ENCODE measurements at places on chromosomes 4 and X.

DNA sequence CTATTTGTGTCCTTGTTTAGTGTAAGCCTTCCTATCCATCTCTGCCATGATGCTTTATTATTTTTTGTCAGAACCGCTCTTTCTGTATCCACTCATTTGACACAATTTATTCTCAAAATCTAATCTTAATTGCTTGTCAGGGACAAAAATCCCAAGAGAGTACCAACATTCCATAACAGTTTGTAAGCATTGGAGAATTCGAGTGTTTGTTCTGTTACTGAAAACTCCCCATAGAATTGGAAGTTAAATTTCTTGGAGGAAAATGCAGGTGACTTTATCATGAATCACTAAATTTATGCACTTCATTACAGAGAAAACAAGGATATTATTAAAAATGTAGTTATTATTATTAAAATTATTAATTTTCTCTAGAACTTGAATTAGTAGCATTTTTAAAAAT, 1986.1 kb downstream of the ARAP2 start:
- no peak for DNase-seq

DNA sequence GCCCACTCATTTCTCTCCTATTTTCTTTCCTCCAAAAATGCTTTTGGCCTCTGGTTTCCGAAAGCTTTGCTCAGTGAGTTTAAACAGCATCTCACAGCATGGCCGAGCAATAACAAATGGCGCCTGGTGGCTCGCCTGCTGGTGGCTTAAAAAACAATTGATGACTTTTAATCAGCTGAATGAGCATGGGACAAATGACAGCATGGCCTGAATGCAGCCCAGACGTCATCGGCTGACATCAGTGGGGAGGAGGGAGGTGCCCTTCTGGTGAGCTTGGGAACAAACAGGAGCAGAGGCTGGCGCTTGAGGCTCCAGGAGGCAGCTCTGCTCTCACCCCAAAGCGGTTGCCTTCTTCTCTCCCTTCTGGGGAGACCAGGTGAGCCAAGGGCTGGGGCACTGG, 286.4 kb downstream of the BCOR start:
- DNase-seq = no peak

DNA sequence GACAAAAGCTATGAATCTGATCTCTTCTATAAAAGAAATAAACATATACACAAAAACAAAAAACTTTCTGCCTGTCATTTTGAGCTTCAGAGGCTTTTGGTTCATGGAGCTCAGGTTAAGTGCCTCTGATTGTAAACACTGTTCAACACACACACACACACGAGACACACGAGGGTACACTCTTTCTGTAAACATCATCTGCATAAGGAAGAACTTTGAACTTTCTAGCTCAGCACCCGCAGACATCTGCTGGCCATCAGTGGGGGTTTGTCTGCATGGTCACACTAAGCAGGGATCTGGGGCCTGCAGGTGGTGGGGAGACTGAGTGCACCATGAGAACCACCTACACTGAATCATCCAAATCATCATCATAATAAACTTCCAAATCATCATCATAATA, 54.9 kb downstream of the STX18 start:
- no peak for DNase-seq

DNA sequence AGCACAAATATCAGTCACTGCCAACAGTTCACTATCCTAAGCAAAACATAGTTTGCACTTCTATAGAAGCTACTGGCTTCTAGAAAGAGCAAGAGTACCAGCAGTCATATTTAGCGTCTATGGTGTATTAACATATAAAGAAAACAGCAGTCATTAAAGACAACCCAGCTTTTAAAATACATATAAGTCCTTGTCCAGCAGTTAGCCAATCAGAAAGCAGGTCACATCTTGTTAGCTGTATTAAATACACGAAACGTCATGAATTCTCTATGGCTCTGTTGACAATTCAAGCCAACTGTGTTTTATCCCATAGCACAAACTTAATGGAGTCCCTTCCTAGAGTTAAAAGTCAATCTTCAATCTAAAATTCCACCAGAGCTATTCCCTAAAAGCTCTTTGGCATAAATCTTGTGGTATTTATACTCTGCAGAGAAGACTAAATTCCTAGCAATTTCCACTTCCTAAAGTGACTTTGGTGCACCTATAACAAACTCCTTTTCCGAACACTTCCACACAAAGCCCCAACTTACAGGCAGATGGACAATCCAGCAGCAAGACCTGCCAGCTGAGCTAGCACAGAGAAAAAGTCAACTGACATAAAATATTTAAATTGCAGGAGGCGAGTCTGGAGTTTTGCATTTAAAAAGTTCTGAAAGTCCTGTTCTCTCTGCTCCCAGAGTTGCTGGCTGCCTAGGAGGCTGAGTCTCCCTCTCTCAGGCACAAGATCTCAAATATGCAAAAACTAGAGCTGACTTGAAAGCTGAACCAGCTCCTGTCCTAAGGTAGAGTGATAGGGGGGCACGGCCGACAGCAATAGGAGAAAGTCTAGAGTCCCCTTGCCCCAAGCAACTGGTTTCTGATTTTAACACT, 1.3 kb downstream of the LDB2 start:
- no peak for DNase-seq
